ENCODE measurements at places on chromosomes 12 and 14.

GRCh38 chr14:69363055-69363454, 35.0 kb downstream of the ERH start:
- DNase-seq: no peak

- no peak for DNase-seq
These were observed 20.4 kb downstream of the MAP3K9 start for GRCh38 chr14:70788898-70789297.

GRCh38 chr12:128840862-128841468, 12.3 kb upstream of the GLT1D1 start:
- no peak for DNase-seq

DNA sequence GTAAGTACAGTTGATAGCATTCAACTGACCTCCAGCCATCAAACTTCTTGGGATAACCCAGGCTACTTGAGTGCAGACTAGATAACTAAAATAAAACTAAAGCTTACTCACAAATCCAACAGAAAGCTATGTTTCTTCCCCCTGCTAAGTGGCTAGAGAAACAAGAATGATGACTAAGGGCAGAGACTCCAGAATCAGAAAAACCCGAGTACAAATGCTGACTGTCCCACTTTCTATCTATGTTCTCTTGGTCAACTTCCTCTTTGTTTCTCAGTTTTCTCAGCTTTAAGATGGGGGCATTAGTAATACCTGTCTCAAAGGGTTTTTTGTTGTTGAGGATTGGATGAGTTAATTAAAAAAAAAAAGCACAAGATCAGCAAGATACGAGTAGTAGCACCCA, 6.1 kb upstream of the NUAK1 start:
- no peak for DNase-seq

DNA sequence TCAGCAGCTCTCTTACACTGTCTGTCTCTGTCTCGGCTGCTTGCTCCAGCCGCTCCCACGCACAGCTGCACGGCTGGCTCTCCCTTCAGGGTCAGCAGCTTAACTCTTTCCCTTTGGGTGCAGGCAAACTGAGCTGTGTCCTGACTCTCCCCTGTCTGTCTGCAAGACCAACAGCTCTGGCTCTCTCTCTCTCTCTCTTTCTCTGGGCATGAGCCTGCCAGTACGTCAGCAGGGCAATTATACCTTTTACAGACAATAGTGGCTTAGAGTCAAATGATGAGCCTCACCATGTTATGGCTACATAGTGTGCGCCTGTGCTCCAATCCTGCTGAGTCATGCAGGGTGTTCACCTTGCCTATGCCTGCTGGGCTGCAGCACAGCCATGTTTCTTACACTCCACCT, 120.5 kb upstream of the DDHD1 start:
- DNase-seq: no peak

- no peak for DNase-seq
These were observed 360.9 kb downstream of the ADGRD1 start for GRCh38 chr12:131314524-131315090.

DNA sequence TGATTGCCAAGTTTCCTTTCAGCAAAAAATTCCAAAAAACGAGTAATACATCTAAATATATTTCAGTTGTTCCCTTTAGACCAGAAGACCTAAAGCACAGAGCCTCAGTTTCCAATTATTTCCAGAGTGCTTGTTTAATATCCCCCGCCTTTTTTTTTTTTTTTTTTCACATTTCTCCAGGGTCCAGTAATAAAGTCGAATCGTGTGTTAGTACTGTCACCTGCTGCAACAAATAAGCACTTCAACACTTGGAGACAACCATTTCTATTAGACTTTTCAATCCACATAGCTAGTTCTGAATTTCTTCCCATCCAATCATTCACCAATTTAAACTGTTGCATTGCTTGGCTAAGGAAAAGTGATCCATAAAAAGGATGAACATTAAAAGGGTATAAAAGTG, 13.6 kb downstream of the PDE6H start:
- no peak for DNase-seq

GRCh38 chr14:24398653-24399446, at the start of gene NYNRIN:
TSS of gene NYNRIN (plus strand) at chr14:24399003. CDS start at chr14:24399247, 244 bp downstream.
- no peak for DNase-seq

- no peak for DNase-seq
These were observed 142.2 kb downstream of the PHETA1 start for GRCh38 chr12:111226680-111227079.

DNA sequence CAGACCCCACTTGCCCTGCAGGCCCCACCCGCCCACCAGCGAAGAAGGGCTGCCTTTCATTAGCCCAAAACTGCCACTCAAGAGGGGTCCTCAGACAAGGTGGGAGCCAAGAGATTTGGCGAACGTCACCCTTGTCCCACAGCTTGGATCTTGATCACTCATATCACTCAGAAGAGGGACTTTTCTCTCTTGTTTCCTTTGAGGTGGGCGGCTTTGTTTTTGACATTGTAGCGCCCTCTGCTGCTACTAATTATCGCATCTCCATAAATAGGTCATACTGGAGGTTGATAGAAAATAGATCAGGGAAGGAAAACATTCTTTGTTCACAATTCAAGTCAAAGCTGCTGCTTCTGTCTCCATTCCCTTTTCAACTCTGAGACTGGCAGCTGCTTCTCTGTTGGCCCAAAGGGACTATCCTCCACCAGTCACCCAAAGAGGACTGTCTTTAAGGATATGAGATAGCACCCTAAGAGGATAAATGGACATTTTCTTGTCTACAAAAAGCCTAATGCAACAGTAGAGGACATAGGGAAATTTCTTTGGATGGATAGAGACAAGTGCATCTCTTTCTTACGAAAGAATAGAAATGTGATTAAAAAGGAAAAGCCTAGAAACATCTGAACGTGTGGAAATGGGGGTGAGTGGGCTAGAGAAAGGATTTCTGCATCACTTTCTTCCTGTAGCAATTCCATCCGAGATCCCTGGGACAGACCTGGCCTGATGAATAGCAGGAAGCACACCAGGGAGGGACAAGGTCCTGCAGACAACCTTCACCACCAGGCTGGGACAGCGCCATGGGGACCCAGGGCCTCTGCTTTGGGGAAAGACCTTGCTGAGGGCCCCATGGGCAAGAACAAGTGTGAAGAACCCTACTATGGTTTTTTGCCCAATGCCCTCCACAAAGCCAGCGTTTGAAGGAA, 115.8 kb downstream of the DAD1 start:
- no peak for DNase-seq

GRCh38 chr12:4905316-4905715, 4.4 kb upstream of the KCNA1 start:
- no peak for DNase-seq

- no peak for DNase-seq
These were observed 29.0 kb downstream of the LTBP2 start for GRCh38 chr14:74582910-74583581.

DNA sequence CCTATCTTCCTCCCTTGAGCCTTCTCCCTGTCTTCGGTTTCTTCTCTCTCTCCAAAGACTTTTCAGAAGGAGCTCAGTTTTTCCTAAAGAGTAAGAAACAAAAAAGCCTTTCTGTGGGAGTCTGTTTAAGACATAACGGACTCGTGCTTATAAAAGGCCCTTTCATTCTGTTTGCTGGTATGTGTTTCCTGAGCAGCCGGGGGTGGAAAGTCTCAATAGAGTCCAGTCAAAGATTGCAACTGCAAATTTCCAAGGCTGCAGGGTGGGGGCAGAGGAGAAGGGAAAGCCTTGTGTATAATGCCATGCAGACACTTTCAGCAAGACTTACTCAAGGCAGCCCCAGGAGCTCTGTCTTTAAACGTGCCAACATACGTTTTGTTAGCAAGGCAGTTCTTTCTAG, 62.2 kb downstream of the GNG2 start:
- DNase-seq: no peak

- DNase-seq: no peak
These were observed 17.8 kb downstream of the TAS2R50 start for GRCh38 chr12:10968765-10969456.

- no peak for DNase-seq
These were observed 170.9 kb downstream of the MSRB3 start for GRCh38 chr12:65449400-65449799.

GRCh38 chr14:64110802-64111201, 183.4 kb downstream of the ESR2 start:
- no peak for DNase-seq

- no peak for DNase-seq
These were observed 6.8 kb downstream of the ACAD10 start for GRCh38 chr12:111692575-111693210.

DNA sequence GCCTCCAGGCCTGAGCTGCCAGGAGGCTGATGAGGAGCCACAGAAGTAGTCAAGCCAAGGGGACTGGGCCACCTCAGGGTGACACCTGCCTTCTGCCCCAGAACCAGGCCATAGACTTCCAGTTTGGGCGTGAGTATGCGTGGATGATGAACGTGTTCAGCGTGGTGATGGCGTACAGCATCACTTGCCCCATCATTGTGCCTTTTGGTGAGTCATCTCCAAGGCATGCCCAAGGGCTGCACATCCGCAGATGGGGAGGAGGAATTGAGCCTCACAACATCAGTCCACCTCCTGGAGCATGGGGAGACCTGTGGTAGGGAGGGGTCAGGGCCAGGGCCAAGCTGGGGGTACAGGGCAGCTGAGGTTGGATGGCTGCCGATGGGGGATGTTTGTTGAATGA, 22.3 kb downstream of the NGB start:
- DNase-seq: no peak

GRCh38 chr12:65779091-65779642, 45.1 kb upstream of the HMGA2 start:
- no peak for DNase-seq

GRCh38 chr12:5440978-5441377, 9.1 kb downstream of the NTF3 start:
- DNase-seq: no peak

GRCh38 chr12:91111366-91112325, at the start of gene LUM:
TSS of gene LUM (minus strand) at chr12:91111494. CDS start at chr12:91108979, 2,515 bp downstream.
- DNase-seq: no peak

GRCh38 chr12:53180931-53181645, 363 bp upstream of the CSAD start:
- DNase-seq: peak; percentile 61

DNA sequence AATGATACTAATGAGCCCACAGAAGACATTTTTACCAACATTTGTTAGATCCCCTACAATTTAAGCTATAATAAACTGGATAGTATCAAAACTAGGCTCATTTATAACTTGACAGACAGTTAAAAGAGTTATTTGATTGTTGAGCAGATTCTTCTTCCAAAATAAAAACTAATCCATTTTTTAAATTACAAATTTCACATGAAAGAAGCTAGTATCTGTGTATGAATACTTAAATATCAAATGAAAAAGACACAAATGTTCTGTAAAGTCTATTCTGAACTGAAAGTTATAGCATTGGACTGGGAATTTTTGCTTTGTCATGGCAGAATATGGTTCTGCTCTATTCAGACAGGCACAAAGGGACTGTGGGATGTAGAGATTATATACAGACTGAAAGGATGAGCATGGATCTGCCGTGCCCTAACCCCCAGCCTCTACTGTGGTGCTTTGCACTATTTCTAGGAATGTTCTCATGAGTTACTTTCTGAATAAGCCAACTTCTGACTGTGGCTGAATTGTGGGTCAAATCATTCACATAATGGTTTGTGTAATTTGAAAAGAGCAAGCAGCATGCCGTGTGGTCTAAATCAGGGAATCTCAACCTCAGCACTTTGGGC, 352.7 kb downstream of the KCNH5 start:
- DNase-seq: no peak

GRCh38 chr12:49288922-49289555, 5.9 kb upstream of the PRPH start:
- no peak for DNase-seq

- peak; percentile 3 for DNase-seq
These were observed 244.4 kb downstream of the ZFP36L1 start for GRCh38 chr14:68548194-68549076.

DNA sequence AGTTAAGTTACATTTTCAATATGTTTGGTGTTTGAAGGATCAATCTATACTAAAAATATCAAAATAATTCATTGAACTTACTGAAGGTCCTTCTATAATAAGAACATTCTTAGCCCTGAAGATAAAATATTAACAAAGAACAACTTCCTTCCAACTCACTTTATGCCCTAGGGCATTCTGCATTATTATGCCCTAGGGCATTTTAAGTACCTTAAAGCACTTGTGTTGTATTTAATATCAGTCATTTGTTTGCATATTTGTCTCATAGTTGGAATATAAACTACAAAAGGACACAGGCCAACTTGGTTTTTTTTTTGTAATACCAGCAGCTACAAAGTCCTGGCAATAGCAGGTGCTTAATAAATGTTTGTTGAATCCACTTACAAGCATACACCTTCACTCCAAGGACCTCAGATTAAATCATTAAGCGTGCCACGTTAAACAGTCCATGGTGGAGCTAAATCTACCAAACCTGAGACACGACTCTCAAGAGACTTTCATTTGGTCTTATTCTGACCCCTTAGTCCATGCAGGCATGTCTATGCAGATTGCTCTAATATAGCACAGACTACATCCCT, 50.7 kb downstream of the EPS8 start:
- no peak for DNase-seq

Data from GOT3 (cell line).